ENCODE measurements at places on chromosomes 16 and 17.

- no peak for DNase-seq
These were observed 2289.3 kb downstream of the TP53TG3F start for GRCh38 chr16:35748621-35749252.

DNA sequence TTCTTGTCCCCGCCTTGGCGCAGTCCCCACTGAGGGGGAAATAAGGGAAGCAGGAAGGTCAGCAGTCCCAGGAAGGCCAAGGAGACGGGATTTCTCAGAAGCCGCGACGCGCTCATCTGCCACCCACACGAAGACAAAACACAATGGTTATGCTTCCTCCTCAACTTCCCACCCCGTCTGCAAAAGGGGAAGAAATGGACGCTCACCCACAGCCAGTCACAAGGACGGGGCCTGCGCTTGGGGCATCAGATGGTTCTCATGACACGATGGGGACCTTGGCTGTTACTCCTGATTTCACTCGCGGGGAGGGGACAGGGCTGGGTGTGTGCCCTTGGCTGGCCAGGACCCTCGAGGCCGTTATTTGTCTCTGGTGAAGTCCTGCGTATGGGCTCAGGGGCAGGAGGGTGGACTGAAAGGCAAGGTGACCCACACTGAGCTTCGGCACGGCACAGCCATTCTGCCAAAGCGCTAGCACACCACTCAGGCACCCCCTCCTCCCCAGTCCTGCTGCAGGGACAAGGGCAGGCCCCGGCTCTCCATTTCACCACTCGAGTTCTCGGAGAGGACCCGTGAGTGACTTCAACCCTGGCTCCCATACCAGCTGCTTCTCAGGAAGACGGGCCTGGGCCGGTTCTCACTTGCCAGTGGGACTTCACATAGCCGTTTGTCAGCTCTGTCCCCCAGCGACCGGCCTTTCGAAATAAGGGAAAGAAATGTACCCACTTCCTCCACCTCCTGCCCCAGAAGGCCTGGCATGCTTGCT lies 84.5 kb downstream of the ABR start:
- DNase-seq = no peak

- DNase-seq = no peak
These were observed 648.5 kb upstream of the RBFOX1 start for GRCh38 chr16:6684076-6684673.

GRCh38 chr17:37450112-37450511 lies 39.6 kb upstream of the DUSP14 start:
- DNase-seq = no peak

- no peak for DNase-seq
These were observed 15.2 kb downstream of the CASKIN1 start for GRCh38 chr16:2180962-2181923.

GRCh38 chr16:57578521-57579360 lies 36.3 kb downstream of the ADGRG5 start:
- no peak for DNase-seq

GRCh38 chr17:73371836-73372235 lies 60.0 kb upstream of the CDC42EP4 start:
- no peak for DNase-seq

- DNase-seq = no peak
These were observed 287.4 kb downstream of the HAPSTR1 start for GRCh38 chr16:9378876-9379275.
